ENCODE measurements at places on chromosomes 1 and 21.
A peak's percentile ranks its signal among the peaks of the same experiment; 100 is the strongest.

GRCh38 chr21:40660461-40660860, 186.5 kb downstream of the DSCAM start:
- DNase-seq: no peak

GRCh38 chr1:93221913-93222312, 41.4 kb downstream of the CCDC18 start:
- no peak for DNase-seq

DNA sequence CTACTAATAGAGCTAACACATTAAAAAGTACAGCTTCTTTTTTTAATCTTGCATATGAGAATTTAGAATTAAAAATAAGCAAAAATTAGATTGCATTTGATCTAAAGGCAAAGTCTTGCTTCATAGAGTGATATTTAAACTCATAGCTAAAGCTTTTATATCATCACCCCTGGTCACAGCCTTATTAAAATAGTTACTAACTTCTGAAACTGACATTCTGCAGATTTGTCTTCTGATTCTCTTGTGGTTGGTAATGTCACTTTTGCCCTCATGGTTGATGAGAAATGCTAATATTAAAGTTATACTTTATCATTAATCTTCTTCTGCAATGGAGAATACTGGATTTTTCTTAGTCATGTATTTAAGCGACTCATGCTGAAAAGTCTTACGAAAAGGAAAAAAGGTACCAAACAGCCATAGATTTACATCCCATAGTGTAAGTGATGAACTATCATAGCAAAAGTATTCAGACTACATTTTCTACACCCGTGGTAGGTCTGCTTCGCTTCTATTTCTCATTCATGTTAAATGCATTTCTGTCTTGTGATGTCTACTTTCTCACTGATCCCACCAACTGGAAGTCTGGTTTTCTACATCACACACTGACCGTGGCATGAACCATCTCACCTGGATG, 330.5 kb upstream of the B3GALT2 start:
- no peak for DNase-seq

GRCh38 chr1:210981490-210981889, 152.5 kb downstream of the KCNH1 start:
- no peak for DNase-seq

GRCh38 chr21:29870814-29871213, 69.0 kb downstream of the GRIK1 start:
- DNase-seq: no peak

- DNase-seq: peak; percentile 67
Measured at GRCh38 chr1:109113590-109114341, at the start of gene ELAPOR1. ELAPOR1 (plus strand) TSS chr1:109114115; CDS start chr1:109114184, 69 bp downstream.

DNA sequence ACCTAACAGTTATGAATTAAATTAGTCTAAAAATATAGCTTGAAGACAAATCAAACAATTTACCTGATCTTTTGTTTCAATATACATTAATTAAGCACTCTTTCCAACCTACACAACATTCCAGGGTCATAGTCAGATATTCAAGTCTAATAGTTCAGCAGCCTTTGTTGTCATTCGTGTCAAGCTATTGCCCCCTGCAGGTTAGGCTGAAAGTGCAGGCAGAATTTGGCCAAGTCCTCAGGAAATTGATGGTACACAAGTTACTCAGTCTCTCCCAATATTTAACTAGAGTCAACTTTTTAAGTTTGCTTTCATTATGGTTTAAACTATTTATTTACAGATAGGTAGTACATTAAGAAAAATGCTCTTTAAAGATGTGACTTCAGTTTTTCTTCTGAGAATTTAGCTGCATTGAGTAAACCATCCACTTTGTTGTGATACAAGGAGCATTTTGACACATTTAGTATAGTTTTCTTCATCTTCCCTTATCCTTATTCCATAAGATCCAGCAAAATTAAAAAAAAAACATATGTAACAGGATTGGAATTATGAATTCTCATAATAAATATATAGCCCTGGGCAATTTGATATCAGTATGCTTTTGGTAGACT, 130.3 kb upstream of the DPYD start:
- DNase-seq: peak; percentile 44

GRCh38 chr1:5637171-5637570, 355.1 kb downstream of the NPHP4 start:
- DNase-seq: no peak

DNA sequence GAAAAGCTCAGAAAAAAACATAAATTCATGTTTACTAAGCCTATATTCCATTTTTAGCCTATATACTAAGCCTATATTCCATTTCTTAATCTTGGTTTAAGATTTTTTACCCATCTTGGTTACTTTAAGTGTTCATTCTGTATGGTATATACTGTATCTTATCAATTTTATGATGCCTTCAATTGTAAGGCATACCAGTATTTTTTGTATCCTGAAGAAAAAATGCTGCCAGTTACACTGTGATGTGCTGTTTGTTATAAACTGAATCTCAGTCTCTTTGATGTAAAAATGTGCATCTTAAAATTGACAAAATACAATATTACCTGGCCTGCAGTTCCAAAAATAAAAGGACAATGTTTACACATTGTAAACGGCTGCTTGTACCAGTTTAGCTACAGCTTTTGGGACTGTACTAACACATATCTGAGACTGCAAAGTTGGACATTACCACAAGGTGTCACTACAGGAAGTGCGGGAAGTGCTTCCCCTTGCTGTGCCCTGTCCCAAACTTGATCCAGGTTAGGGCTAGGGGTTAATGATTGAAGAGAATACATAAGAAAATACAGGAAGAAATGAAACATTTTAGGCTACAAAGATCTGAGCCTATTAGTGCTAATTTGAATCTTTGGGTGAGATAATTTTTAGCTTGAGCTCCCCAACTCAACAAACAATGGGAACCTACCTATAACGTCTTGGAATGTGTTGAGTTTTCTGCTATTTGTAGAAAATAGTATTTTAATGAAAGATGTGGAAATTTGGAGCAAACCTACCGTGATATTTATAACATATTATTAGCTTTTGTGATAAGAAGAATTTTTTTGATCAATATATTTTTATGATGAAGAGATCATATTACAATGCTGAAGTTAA, 108.9 kb downstream of the LBR start:
- DNase-seq: no peak

DNA sequence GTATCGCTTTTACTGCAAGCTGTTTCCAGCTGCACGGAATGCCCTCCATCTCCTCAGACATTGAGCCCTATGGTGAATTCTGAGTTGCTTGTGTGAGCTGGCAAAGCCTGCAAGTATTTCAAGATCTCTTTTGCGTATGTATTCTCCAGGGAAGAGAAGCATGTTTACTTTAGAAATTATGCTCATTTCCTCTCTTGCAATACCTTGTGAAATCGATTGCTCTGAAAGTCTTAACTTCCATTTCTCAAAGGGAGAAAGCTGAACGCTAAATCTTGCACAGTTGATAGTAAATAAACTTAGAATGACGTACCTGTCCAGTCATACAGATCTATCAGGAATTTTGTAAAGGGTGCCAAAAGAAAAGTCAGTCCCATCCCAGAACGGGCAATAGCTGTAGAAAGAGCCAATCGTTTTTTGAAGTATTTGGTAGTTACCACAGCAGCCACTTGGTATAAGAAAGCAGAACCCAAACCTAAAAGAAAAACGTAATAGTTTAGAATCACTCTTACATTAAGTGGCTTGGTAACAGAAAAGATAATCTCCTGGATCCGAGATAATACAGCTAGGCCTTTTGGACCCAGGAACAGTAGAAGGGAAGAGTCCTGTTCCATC, 10.0 kb downstream of the SLC16A4 start:
- DNase-seq: no peak

Measured in activated CD4-positive, alpha-beta T cell treated with anti-CD3 and anti-CD28 coated beads, Interleukin-2, amount 50 U/mL, for 24 hours (primary cell).